ENCODE measurements at places on chromosomes 11 and 22. TPM values are rescaled to one million over a fixed set of nuclear protein-coding genes. Genes with fewer than 3 reads are reported as not detected.

DNA sequence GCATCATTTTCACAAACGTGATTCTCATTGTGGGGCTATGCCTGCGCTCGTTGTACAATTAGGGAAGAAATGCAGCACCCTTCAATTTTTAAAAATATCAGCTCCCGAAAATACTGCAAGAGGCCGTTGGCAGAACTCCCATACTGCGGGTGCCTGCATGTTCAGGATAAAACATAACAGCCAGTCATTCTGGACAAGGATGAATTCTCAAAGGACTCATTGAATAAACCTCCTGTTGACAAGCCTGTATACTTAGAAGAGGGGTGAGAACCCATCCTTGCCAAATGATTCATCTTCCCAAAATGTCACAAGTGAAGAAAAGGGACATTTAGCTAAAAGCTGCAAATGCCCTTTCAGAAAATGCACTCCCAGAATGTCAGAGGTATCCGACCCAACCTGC lies 141.9 kb downstream of the CSNK2A3 start:
- DNase-seq = no peak

The OR2AG1 gene
- total RNA-seq = not detected

DNA sequence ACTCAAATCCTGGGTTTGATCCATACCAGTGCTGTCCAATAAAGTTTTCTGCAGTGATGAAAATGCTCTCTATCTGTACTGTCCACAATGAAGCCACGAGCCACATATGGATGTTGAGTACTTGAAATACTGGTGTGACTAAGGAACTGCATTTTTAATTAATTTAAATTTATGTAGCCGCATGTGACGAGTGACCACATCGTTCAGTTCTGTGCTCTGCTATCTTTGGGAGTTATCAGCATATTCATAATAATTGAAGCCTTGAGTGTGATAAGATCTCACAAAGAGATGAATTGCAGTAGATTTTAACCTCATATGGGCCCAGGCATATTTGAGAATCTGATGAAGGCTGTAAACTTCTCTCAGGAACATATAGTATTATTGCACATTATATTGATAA lies 40.8 kb downstream of the GRAMD1B start:
- DNase-seq = no peak

The MS4A4A gene
- total RNA-seq = 5.6 TPM

DNA sequence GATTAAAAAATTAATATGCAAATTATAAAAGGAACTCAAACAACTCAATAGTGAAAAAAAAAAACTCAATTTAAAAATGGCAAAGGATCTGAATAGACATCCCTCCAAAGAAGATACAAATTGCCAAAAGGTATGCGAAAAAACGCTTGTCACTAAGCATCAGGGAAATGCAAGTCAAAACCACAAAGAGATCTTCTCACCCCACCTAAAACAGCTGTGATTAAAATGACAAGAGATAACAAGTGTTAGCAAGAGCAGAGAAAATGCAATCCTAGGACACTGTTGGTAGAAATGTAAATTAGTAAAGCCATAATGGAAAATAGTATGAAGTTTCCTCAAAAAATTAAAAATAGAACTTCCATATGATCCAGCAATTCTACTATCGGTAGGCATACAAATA lies 166.3 kb upstream of the ZC3H12C start:
- DNase-seq = no peak

- no peak for DNase-seq
Observed at GRCh38 chr22:37060801-37061610, 9.5 kb downstream of the KCTD17 start.

- no peak for DNase-seq
Observed at GRCh38 chr11:119340335-119341221, at the start of gene C1QTNF5. TSS of gene C1QTNF5 (minus strand) at chr11:119340883. CDS start at chr11:119340397, 486 bp downstream.

- no peak for DNase-seq
Observed at GRCh38 chr11:126007238-126007637, 55.4 kb downstream of the CDON start.

DNA sequence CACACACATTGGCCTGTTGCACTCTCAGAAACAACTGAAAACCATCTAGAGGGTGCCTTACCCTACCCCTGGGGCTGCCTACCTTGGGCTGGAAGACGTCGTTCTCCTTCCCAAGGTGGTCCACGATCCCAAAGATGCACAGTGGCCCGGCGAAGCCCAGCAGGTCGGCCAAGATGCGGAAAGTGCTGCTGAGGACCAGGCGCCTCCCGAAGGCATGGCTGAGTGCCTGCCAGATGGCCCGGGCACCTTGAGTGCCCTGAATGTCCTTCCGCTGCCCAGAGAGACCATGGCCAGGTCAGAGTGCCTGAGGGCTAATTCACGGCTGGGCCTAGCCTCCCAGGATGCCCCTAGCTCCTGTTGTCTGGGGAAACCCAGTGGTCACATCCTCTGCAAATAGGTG lies 16.2 kb downstream of the ABCC8 start:
- no peak for DNase-seq

GRCh38 chr11:43830928-43831440 lies 49.6 kb upstream of the ALKBH3 start:
- DNase-seq = no peak

- no peak for DNase-seq
Observed at GRCh38 chr11:7449841-7450214, 35.5 kb upstream of the OLFML1 start.

The ARVCF gene
- total RNA-seq = 18.7 TPM

GRCh38 chr11:88418508-88418907 lies 81.0 kb upstream of the CTSC start:
- no peak for DNase-seq

The SLC22A9 gene
- total RNA-seq = 16.4 TPM

DNA sequence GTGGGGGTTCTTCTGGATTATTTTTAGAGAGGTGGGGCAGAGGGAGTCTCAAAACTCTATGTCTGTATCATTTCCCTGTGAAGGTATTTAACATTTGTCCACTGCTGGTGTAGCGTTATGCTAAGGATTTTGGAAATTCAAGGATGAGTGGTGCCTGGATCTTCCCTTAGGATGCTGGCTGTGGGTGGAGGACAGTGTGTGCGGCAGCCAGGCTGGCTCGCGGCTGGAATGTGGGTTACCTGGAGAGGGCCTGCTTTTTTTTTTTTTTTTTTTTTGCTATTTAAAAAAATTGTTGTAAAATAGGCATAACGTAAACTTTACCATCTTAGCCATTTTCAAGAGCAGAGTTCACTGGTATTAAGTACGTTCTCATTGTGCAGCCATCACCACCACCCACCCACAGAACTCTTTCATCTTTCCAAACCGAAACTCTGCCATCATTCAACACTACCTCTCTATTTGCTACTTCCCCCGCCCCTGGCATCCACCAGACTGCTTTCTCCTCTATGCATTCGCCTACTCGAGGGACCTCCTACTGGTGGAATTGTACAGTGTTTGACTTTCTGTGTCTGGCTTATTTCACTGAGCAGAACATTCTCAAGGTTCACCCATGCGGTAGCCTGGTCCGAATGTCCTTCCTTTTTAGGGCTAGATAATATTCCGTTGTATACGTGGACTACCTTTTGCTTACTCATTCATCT lies 67.1 kb downstream of the PARVB start:
- no peak for DNase-seq

DNA sequence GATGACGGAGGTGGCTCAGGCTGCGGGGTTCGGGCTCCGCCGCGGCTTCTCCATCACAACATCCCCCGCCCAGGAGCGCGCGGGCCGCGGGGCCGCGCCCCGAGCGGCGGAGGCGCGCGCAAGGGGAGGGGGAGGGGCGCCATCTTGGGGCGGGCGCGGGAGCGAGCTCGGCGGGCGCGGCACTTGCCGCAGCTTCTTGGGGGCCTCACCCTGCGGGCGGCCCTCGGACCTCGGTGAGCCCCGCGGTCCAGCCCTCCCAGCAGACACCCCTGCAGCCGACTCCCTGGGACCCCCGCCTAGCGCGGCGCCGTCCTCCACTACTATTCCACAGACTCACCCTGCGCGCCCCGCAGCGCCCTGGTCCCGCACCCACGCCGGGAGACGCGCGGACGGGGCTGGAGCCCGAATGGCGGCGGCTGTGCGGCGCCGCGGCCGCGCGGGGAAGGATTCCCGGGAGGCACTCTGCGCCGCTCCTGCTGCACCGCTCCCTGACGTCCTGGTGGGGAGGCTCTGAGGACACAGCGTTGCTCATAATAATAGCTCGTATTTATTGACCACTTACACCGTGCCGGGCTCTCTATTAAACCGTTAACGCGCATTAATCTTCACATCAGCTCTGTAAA lies at the start of gene APBB1:
TSS of gene APBB1 (minus strand) at position 86 of the 623 bp plus-strand sequence. CDS start 7,747 bp downstream, outside the sequence.
- peak; percentile 56 for DNase-seq

- no peak for DNase-seq
Observed at GRCh38 chr11:120912504-120912903, 111.4 kb upstream of the TBCEL start.

- DNase-seq = no peak
Observed at GRCh38 chr22:48105259-48105658, 1342.8 kb downstream of the TBC1D22A start.

The TXNRD2 gene
- 44.6 TPM for total RNA-seq

DNA sequence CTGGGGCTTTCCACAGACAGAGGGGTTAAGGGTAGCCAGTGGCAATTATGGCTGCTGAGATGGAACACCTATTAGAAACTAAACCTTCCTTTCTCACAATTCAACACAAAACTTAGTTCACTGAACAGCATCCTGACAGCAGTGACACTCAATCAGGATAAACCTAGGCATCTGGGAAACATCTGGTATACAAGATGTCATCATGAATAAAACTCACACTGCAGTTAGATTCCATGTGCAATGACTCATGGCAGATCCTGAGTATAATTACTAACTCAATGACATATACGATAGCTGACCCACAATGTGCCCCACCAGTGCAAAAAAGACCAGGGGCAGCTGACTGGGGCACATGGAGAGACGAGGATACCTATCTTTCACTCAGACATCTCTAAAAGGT lies 17.7 kb downstream of the RBFOX2 start:
- DNase-seq = no peak

The SHANK2 gene
- total RNA-seq = 33.8 TPM

The SUSD2 gene
- total RNA-seq = 1.4 TPM

The BRSK2 gene
- total RNA-seq = 0.18 TPM

The MRGPRX3 gene
- total RNA-seq = not detected

The ANGPTL5 gene
- not detected for total RNA-seq

GRCh38 chr11:131932584-131933325 lies 562.3 kb downstream of the NTM start:
- DNase-seq = no peak

- no peak for DNase-seq
Observed at GRCh38 chr11:108965306-108966001, 300.6 kb downstream of the DDX10 start.

- no peak for DNase-seq
Observed at GRCh38 chr11:79592824-79593223, 152.0 kb upstream of the TENM4 start.

- no peak for DNase-seq
Observed at GRCh38 chr11:124834526-124835180, 30.6 kb upstream of the ROBO3 start.

The TBX1 gene
- 0.40 TPM for total RNA-seq

The CNIH2 gene
- total RNA-seq = 0.13 TPM

The P2RY2 gene
- total RNA-seq = 6.0 TPM

- DNase-seq = no peak
Observed at GRCh38 chr22:17149076-17149815, 9.8 kb downstream of the HDHD5 start.

- DNase-seq = no peak
Observed at GRCh38 chr22:25068707-25069106, 116.2 kb downstream of the KIAA1671 start.

DNA sequence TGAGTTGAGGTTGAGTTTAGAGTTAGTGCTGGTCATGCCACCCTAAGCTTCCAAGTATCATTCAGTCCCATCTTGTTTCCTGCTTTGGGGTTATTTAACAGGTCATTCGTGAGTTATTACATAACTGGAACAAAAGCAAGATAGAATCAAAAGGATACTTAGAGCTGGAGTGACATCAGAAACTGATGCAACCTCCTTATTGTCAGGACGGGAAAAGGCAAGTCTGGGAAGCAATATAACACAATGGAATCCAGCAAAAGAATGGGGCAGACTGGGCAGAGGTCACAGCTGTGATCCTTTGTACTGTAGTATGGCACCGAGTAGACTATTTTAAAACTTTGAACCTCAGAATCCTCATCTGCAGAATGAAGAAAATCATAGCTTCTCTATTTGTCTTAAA lies 4.4 kb upstream of the PRSS23 start:
- no peak for DNase-seq

DNA sequence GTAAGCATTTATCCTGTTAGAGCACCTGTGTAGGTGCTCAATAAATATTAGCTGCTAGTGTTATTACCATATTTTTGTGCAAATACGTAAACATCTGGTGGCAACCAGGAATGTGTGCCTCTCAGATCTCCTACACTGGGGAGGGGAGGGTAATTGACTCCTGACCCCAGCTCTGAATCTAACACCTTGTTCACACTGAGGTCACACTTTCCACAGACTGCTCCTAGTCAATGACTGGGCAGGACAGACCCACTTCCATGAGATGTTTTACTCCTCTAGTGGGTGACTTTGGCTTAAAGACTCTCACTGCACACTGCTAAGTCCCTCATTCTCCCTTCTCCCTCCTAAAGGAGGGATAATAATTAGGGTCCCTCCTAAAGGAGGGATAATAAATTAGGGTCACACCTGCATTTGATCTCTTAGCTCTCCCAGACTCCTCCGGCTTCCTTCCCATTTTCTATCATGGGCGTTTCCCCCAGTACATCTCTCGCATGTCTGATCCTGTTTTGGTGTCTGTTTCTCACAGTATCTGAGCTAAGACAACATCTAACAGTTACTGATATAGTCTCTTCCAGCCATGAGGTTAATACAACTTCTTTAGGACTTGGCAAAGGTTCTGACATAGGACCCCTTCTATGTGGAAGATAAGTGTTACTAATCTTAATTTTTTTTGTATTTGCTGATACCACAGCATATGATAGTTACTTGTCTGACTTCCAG lies 8.0 kb downstream of the CSTPP1 start:
- DNase-seq = no peak

- DNase-seq = no peak
Observed at GRCh38 chr11:70135625-70136059, 57.5 kb downstream of the ANO1 start.

GRCh38 chr11:67076202-67076601 lies 19.6 kb downstream of the RHOD start:
- DNase-seq = no peak

DNA sequence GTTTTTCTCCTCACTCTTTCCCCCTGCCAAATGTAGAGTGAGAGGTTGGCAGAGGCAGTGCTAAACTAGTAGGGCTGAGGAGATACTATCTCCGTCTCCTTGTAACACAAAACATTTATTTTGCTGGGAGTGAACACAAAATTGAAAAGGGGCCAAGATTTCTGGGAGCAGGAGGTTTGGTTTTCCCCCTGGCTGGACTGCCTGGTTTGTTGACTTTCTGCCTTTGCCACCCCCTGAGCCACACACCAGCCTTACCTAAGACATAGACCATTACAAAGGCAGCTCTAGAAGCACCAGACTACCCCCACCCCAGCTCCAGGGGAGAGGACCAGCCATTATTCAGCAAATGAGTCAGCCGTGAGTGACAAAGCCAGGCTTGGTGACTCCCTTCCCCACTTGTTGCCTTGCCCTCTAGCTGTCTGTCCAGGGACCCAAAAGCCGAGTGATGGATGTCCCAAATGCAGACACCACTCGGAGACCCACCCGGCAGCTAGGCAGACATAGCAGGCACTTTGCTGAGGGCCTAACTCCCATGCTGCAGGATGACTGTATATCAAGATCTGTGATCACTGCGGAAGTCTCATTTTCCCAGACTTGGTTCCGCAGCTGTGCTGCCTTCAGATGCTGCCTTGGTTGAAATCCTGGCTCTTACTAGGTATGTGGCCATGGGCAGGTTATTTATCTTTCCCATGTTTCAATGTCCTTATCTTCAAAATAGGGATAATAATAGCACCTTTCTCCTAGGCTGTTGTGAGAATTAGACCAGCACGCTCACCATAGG lies 17.7 kb upstream of the CDON start:
- no peak for DNase-seq
